ENCODE measurements at places on chromosomes 6 and 20.

GRCh38 chr6:139134817-139135577 is at the start of gene HECA:
HECA (plus strand) TSS chr6:139135080; CDS start chr6:139135397, 317 bp downstream.
- DNase-seq, result peak; percentile 65

GRCh38 chr6:44831002-44831610 is 443.6 kb downstream of the CDC5L start:
- no peak for DNase-seq

GRCh38 chr6:316753-317038 is 24.4 kb downstream of the DUSP22 start:
- DNase-seq, result no peak

DNA sequence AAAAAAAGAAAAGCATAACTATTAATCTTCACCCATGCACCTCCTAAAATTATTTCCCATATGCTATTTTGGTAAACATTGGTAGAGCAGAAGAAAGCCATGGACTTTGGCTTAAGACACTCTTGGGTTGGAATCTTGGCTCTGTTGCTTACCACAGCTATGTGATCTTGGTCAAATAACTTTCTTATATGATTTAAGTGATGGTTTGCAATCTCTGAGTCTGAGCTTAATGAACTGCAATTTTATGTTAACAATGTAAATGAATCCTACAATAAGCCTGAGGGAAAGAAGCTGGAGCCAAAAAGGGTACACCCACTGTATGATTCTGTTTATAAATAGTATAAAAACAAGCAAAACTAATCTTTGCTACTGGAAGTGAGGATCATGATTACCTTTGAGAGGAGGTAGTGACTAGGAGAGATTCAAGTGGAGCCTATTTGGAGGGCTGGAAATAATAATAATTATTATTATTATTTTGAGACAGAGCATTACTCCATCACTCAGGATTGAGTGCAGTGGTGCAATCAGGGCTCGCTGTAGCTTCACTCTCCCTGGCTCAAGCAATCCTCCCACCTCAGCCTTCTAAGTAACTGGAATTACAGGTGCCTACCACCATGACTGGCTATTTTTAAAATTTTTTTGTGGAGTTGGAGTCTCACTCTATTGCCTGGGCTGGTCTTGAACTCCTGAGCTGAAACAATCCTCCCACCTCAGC is 34.5 kb downstream of the ABRACL start:
- DNase-seq, result no peak

GRCh38 chr6:170088582-170088955 is 202.3 kb downstream of the DLL1 start:
- no peak for DNase-seq

- no peak for DNase-seq
Observed at GRCh38 chr6:126102358-126102757, 116.0 kb downstream of the TRMT11 start.

GRCh38 chr6:159646116-159646515 is 46.9 kb downstream of the SOD2 start:
- DNase-seq, result no peak

DNA sequence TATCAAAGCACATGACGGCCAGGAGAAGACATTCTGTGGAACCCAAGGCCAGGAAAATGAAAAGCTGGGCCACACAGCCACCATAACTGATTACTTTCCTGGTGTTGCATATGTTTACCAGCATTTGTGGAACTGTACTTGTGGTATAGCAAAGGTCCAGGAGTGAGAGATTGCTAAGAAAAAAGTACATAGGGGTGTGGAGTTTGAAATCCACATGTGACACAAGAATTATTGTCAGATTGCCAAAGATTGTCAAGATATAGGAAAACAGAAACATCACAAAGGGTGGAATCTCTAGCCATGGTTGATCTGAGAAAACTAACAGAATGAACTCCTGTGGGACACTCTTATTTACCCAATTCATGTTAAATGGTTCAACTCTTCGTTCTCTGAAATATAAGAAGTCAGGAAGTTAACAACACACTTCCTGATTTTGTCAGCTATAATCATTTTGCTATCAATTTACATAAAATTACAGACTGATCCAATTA is at the start of gene OR2B2:
Gene OR2B2 (minus strand): TSS at position 441 of the 491 bp plus-strand sequence. CDS start 77 bp downstream, at position 364.
- DNase-seq, result no peak

- DNase-seq, result no peak
Observed at GRCh38 chr6:8543714-8544113, 108.4 kb upstream of the SLC35B3 start.

GRCh38 chr6:170097505-170098427 is 193.1 kb downstream of the DLL1 start:
- no peak for DNase-seq

DNA sequence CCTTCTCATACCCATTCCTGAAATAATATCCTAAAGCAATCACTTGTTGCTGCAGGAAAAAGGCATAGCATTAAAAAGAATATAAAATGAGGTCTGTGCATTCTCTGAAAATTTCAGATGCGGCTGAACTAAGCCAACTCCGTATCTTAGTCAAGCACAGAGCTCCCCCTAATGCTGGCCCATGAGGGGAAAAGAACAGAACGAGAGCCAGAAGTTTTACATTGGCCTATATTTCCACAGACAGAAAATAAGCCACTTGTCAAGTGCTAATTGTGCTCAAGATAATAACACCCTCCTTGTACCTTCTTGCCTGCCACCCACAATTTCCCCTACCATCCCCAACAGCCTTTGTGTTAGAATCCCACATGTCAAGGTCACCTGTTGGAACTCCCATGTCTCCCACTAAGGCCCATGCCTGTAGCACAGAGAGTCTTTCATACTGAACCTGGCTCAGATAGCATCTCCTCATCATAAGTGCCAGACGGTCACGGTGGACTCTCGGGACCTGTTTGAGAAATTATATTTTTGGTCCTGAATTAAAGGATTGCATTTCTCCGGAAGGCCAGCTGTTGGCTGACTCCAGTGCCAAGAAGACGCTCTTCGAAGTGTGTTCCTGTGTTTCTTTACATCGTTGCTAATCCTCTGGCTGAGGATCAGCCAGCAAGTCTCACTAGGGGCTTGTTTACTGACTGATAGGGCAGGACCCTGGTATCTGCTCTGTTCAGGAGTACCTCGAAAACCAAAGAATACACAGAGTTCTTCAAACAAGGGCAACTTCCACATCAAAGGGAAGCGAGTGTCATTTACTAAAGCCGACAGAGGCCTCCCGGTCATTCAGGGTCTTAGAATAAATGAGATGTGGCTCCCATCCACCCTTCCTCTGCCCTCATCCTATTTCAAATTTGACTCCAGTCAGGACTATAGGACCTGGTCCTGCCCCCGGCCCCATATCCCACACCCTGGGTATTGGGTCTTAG is 183.4 kb upstream of the FBXL4 start:
- no peak for DNase-seq

- DNase-seq, result no peak
Observed at GRCh38 chr6:83889621-83890020, 30.1 kb downstream of the CYB5R4 start.

GRCh38 chr6:36248980-36249379 is 20.9 kb upstream of the PNPLA1 start:
- no peak for DNase-seq

- DNase-seq, result no peak
Observed at GRCh38 chr6:73079978-73080377, 145.3 kb downstream of the KHDC1L start.

All from kidney epithelial cell (primary cell).